ENCODE measurements at places on chromosomes 2 and 18.

- DNase-seq, result no peak
Measured at GRCh38 chr18:4528405-4528804, 73.3 kb upstream of the DLGAP1 start.

GRCh38 chr2:165549619-165550018, 80.1 kb downstream of the CSRNP3 start:
- no peak for DNase-seq

DNA sequence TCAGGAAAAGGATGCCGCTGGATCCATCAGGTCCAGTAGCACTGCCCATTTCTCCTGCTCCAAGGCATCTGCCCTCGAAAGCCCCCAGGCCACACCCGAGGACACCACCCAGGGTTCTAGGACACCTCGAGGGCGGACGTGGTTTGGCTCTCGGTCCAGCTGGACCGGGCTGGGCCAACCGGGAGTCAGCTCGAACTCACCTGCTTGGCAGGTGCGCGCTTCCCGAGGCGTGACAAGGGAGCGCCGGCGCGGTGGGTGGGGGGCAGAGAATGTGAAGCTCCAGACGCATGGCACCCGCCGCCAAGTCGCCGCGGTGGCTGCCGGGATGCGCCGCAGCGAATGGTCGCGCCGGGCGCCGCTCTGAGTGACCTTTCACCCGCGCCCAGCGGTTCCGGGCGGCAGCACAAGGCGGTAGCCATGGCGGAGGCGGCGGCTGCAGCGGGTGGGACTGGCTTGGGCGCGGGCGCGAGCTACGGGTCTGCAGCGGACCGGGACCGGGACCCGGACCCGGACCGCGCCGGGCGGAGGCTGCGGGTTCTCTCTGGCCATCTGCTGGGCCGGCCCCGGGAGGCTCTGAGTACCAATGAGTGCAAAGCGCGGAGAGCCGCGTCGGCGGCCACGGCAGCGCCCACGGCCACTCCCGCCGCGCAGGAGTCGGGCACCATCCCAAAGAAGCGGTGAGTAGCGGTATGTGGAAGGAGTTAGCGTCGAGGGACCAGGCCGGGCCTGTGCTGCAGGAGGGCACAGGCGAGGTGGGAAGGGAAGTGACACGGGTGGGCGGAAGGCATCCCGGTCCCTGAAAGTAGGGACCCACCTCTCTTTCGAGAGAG, at the start of gene AGPS:
TSS of gene AGPS (plus strand) at position 401 of the 830 bp plus-strand sequence. CDS start at position 418, 17 bp downstream.
- peak; percentile 29 for DNase-seq

DNA sequence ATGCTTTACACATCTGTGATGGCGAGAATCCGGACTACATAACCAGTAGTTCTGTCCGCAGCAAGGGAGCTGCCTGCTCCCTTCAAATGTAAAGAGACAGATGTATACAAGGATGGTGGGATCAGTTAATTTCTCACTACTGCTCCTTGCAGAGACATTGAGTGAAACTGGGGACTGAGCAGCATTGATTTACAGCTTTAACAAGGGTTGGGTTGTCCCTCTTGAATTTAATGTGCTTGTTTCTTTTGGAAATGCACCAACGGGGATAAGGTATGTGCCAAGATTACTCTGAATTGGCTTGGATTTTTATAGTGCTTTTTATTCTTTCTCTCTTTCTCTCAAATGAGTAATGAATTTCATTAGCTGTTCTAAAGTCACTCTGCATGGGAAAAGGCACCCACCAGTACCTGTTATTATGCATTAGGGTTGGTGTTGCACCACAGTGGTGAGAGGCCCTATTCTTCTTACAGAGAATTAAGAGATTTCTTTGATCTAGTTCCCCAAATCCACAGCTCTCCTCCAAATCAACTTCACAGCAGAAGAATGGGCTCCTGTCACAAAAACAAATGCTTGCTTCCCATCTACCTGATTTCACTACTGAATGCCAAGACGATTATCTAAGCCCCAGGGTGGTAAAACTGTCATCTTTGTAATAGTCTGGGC, 107.6 kb downstream of the DOCK10 start:
- DNase-seq, result no peak

GRCh38 chr2:62379566-62379965, 126.4 kb downstream of the TMEM17 start:
- no peak for DNase-seq

DNA sequence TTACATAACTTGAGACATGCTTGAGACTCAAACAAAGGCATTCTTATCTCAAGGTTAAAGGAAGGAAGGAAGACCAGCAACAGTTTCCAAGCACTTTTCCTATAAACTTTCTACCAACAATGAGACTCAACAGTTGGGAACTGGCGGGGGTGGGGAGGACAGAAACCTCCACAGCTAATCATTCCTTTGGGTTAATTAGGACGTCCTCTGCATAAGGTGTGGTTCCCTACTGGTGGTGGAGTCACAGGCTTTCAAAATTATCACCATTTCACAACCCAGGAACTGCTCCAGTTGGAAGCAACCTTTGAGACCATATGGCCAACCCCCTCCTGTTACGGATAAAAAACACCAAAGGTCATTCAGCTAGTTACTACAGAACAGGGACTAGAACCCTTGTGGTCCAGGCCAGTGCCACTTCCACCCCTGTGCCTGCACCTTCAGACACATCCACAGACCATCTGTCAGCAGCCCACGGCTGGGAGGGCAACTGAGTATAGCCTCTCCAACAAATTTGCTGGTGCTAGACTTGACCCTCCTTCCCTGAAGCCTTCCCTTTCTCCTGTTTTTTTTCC, 30.1 kb upstream of the ATL2 start:
- DNase-seq, result no peak

GRCh38 chr2:171166328-171166983, 5.8 kb upstream of the TLK1 start:
- DNase-seq, result no peak

DNA sequence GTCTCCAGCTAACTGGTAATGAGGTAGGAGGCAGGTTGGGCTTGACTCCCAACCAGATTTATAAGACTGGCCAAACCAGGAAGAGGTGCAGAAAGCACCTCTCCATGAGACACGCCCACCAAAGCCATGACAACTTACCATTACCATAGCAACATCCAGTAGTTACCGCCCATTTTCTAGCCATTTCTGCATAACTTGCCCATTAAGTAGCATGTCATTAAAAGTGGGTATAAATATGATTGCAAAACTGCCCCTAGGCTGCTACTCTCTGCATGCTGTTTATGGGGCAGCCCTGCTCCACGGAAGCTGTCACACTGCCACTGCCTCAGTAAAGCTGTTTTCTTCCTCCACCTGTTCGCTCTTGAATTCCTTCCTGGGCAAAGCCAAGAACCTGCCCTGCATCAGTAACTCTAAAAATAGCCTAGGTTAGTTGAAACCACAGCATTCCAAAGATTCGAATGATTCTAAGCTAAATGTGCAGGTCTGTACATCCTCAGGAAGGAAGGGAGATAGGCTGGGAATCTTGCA, 131.9 kb downstream of the ATL2 start:
- DNase-seq, result no peak

DNA sequence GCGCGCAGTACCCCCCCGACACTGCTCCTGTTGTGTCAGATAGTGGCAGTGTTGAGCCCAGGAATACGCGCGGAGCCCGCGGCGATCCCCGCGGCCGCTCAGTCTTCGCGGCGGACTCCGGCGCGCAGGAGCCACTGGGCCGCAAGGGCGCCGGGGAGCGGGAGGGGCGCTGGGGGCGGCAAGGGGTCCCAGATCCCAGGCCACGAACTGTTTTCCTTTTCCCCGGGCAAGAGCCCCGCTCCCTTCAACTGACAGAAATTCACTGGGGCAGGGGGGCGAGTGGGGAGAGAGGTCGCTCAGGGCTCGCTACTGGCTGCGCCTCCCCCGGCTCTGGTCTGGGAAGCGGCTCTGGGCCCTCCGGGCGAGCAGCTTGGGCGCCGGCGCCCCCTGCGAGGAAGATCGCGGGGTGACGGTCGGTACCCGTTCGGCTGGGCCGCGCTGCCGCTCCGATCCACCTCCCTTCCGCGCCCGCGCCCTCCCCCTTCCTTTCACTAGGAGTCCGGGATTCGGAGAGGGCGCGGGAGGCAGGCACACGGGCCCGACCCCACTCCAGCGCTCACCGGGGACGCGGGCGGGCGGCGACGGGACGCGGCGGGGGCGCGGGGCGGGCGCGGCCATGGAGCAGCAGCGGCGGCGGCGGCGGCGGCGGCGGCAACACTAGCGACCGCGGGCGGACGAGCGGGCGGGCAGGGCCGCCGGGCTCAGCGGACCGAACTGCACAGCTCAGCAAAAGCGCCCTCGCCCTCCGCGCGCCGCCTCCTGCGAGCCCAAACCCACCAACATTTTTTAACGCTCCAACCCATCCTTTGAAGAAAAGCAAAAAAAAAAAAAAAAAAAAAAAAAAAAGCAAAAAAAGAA, 1.4 kb upstream of the SETBP1 start:
- DNase-seq, result peak; percentile 66

DNA sequence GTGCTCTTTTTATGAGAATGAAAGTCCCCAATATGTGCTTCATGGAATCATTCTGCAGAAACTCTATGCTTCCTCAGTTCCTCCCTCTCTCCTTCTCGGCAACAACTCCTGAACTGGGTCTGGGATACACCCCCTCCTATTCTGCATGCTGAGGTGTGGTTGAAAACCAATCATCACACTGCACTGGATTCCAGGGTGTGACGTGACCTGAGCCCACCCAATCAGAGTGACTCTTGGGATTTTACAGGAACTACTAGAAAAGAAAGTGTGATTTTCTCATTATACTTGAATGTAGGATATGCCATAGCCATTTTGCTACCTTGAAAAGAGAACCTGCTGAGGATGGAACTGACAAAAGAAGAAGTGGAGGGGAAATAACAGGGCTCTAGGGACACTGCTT, 36.3 kb downstream of the ACVR1 start:
- no peak for DNase-seq

DNA sequence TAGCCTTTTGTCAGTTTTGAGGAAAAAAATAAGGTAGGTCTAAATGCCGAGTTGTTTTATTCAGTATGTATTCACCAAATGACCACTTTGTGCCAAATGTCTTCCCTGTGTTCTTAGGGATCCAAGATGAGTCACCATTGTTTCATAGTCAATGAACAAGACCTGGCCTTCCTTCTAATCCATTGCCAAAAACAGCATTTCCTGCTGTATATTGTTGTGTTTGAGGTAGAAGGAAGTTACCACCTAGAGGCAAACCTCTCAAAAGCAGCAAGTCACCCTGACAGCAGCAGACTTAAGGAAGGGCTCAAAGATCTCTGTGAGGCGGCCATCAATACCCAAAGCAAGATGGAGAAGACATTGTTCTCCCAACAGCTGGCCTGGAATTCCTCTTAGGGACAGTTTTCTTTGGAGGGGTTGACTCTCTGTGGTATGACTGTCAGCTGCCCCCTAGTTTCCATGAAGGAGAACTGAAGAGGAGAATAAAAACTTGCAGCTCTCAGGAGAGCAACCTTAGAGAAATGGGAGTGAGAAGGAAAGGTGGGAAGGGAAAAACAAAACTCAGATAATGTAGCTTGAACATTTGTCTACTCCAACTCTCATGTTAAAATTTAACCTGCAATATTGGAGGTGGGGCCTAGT, 328.3 kb downstream of the LRATD1 start:
- no peak for DNase-seq

GRCh38 chr18:9771261-9771976, 63.3 kb downstream of the RAB31 start:
- DNase-seq, result peak; percentile 25

DNA sequence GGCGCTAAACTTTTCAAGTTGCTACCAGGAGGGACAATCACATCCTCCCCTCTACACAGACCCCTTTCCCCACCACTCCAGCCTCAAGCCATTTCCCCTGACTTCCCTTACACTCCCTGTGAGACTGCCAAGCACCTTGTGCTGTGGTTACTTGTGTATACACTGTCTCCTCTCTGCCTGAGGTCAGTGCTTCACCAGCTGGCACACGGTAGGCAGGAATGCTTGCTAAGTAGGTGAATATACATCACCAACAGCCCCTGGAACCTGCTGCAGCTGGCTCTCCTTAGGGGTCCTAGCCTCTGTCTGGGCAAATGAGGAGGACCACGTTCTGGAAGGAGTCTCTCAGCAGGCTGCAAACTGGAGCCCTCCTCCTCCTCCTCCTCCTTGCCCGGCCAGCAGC, 38.3 kb upstream of the ACAA2 start:
- DNase-seq, result no peak

DNA sequence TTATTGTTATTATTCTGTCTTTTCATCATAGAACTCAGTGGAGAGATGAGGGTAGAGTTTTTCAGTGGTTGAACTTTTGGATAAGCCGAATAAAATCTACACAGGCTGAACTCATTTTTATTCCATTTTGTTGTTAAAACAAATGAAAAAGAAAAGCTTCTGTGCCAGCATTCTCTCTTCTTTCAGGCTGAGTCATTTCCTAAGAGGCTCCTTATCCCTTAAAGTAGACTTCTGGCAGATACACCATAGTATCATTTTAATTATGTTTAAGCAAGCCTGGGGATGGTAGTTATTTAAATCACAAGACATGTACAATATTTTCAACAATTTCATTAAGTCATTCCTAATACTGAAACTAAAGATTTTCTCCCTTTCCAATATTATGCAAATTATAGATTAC, 1364.0 kb upstream of the NRXN1 start:
- DNase-seq, result no peak

- no peak for DNase-seq
Measured at GRCh38 chr2:177398290-177398683, 5.7 kb downstream of the AGPS start.

- DNase-seq, result no peak
Measured at GRCh38 chr2:174744111-174744510, 20.2 kb downstream of the CHRNA1 start.

GRCh38 chr2:132497591-132497990, 81.0 kb downstream of the GPR39 start:
- no peak for DNase-seq

- DNase-seq, result no peak
Measured at GRCh38 chr18:49011291-49011746, 60.6 kb upstream of the SMAD7 start.

DNA sequence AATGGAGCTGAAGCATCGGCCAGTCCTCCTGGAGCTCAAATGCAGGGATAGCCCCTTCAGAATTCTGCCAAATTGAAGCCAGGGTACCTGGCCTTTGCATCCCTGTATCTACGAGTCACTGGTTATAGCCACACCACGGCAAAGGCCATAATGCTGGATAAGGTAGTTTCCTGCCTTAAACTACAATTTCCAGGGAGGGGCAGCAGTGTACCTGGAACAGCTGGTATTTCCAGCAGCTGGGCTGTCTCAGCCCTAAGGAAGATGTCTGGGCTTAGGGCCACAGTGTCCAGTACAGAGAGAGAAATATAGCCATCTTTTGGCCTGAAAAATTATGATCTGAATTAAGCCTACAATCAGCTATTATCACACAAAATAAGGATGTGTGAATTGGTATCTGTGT, 180.3 kb downstream of the GCA start:
- DNase-seq, result no peak

DNA sequence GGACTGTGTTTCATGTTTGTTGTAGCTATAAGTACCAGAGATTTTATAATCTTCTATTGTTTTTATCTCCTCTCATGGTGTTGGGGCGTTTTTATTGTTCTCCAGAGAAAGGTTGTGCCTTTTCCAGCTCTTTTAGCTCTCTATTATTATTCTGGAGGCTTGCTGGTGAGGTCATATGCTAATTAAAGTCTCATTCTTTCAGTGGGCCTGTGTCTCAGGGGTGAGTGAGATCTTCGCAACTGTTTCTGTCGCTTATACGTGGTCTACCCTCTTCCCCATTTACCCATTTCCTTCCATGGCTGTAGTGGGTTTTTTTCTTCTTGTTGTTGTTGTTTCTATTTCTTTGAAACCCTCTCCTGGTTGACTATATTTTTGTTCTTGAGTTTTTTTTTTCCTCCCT, 584.9 kb downstream of the TMEM182 start:
- no peak for DNase-seq
